Caco-2 (cell line): ENCODE measurements at places on chromosomes 11 and 22. TPM values are rescaled to one million over a fixed set of nuclear protein-coding genes. Genes with fewer than 3 reads are reported as not detected.

The MFNG gene
- 3.6 TPM in 2 replicates for total RNA-seq

- no peak overlapping the region for H3K27ac ChIP-seq
- peak; percentile 39 for DNase-seq
- H3K27me3 ChIP-seq = no peaks in the 10 kb centered on the region
- H3K4me1 ChIP-seq = peaks cover 33% of the 10 kb centered on the region
- no peak overlapping the region for H3K4me3 ChIP-seq
These were observed 23.9 kb downstream of the IL10RA start for GRCh38 chr11:118009864-118010737.

- H3K4me1 ChIP-seq = no peaks in the 10 kb centered on the region
- H3K27me3 ChIP-seq = no peaks in the 10 kb centered on the region
- H3K27ac ChIP-seq = no peak overlapping the region
- peaks cover 10% of the 10 kb centered on the region for H3K36me3 ChIP-seq
These were observed 82.1 kb downstream of the PPP6R3 start for GRCh38 chr11:68542617-68543016.

DNA sequence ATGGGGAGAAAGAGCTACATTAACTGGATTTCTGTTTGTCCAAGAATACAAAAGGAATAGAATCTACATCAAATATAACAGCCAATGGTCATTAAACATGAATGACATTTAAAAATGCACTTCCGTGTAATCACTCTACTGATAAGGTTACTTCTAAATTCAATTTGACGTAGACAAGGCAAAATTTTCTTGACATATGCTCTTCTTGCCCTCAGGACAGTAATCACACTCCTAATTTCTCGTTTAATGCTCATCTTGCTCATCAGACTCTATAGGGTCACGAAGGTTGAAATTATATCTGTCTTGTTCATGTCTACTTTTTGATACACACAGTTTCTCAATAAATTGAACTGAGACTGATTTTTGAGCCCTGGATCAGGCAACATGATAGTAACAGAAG lies 58.4 kb downstream of the NARS2 start:
- DNase-seq = no peak
- H3K27me3 ChIP-seq = no peaks in the 10 kb centered on the region
- no peaks in the 10 kb centered on the region for H3K4me1 ChIP-seq
- H3K4me3 ChIP-seq = no peak overlapping the region
- H3K27ac ChIP-seq = no peak overlapping the region
- no peaks in the 10 kb centered on the region for H3K36me3 ChIP-seq

GRCh38 chr11:12845739-12846358 lies 163.3 kb upstream of the RASSF10 start:
- no peaks in the 10 kb centered on the region for H3K27me3 ChIP-seq
- peak; percentile 90 for DNase-seq
- H3K27ac ChIP-seq = peak overlapping the region; percentile 93
- peaks cover 45% of the 10 kb centered on the region for H3K4me1 ChIP-seq
- H3K36me3 ChIP-seq = no peaks in the 10 kb centered on the region
- no peak overlapping the region for H3K4me3 ChIP-seq

DNA sequence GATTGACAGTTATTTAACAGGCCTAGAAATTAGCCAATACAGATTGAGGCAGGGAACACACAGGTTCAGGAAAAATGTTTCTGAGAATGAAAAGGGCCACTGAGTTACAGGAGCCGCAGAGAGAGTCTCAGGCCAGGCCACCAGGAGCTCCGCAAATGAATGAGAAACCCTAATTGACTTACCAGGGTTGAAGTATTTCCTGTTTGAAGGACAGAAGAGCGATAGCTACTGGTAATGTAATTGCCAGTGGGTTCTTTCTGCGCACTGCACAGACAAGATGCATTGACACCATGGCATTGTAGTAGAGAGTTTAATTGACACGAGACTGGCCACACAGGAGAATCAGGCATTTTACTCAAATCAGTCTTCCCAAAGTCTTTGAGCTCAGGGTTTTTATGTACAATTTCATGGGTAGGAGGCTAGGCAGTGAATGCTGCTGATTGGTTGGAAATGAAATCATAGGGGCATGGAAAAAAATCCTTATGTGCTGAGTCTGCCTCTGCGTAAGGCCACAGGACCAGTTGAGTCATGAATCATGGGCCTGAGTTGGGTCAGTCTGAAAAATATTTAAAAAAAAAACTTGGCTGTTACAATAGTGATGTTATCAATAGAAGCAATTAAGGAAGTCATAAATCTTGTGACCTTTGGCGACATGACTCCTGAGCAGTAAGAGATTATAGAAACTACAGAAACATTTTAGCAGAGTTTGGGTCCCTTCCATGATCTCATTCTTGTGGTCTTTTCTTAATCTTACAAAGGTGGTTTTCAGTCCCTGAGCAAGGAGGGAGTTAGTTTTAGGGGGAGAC lies 203.8 kb downstream of the CASP12 start:
- no peaks in the 10 kb centered on the region for H3K36me3 ChIP-seq
- peaks cover 16% of the 10 kb centered on the region for H3K4me1 ChIP-seq
- H3K27ac ChIP-seq = peak overlapping the region; percentile 8
- H3K4me3 ChIP-seq = no peak overlapping the region

The MS4A3 gene
- not detected in 2 replicates for total RNA-seq

GRCh38 chr11:125448136-125448535 lies 47.9 kb downstream of the FEZ1 start:
- no peak overlapping the region for H3K4me3 ChIP-seq
- H3K4me1 ChIP-seq = 0 out of 2 replicates have a peak, but pooled peaks cover 3% of the 10 kb centered on the region
- H3K27ac ChIP-seq = no peak overlapping the region
- H3K36me3 ChIP-seq = no peaks in the 10 kb centered on the region
- no peak for DNase-seq

The LMO2 gene
- total RNA-seq = 0.29 TPM in 1 of 2 replicates, not detected in the other

- DNase-seq = no peak
- H3K36me3 ChIP-seq = peaks cover 22% of the 10 kb centered on the region
- H3K27ac ChIP-seq = peak overlapping the region; percentile 55
- no peak overlapping the region for H3K4me3 ChIP-seq
- no peaks in the 10 kb centered on the region for H3K27me3 ChIP-seq
These were observed 5.0 kb downstream of the RPL3 start for GRCh38 chr22:39314251-39314971.

- H3K27me3 ChIP-seq = no peaks in the 10 kb centered on the region
- no peaks in the 10 kb centered on the region for H3K36me3 ChIP-seq
- DNase-seq = peak; percentile 63
- H3K4me1 ChIP-seq = peaks cover 19% of the 10 kb centered on the region
- no peak overlapping the region for H3K27ac ChIP-seq
These were observed 22.8 kb downstream of the CASP5 start for GRCh38 chr11:105000167-105000566.

- peaks cover 15% of the 10 kb centered on the region for H3K4me1 ChIP-seq
- H3K4me3 ChIP-seq = no peak overlapping the region
- DNase-seq = no peak
- no peak overlapping the region for H3K27ac ChIP-seq
- no peaks in the 10 kb centered on the region for H3K27me3 ChIP-seq
- H3K36me3 ChIP-seq = no peaks in the 10 kb centered on the region
These were observed 131.7 kb downstream of the GRIK4 start for GRCh38 chr11:120643284-120643683.

The TRMT2A gene
- 41.1 and 43.0 TPM in 2 replicates for total RNA-seq

DNA sequence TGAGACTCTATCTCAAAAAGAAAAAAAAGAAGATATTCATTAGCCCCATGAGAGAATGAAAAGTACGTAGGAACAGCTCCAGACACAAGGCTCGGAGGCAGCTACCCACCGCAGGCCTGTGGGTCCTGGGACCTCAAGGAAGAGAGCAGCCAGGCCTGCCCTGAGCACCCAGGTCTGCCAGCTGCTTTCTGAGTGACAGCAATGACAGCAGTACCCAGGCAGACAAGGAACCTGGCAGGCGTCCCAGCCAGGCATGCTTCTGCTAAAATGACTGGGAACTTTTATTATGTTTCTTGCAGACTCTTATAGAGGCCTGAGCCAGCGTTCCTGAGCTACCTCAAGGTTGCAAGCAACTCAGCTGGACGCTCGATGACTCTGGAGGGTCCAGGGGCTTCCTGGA lies 31.6 kb downstream of the CPT1A start:
- no peaks in the 10 kb centered on the region for H3K36me3 ChIP-seq
- no peak overlapping the region for H3K4me3 ChIP-seq
- no peak overlapping the region for H3K27ac ChIP-seq
- DNase-seq = no peak

- H3K4me3 ChIP-seq = no peak overlapping the region
- no peaks in the 10 kb centered on the region for H3K36me3 ChIP-seq
These were observed 306.4 kb downstream of the KIRREL3 start for GRCh38 chr11:126694065-126694625.

GRCh38 chr22:26689513-26690301 lies 32.3 kb downstream of the MIAT start:
- no peak for DNase-seq
- no peaks in the 10 kb centered on the region for H3K36me3 ChIP-seq
- no peaks in the 10 kb centered on the region for H3K4me1 ChIP-seq
- no peak overlapping the region for H3K27ac ChIP-seq
- no peaks in the 10 kb centered on the region for H3K27me3 ChIP-seq

- H3K36me3 ChIP-seq = no peaks in the 10 kb centered on the region
- H3K4me3 ChIP-seq = no peak overlapping the region
- H3K4me1 ChIP-seq = no peaks in the 10 kb centered on the region
These were observed 2.2 kb upstream of the OR52H1 start for GRCh38 chr11:5550440-5551095.

DNA sequence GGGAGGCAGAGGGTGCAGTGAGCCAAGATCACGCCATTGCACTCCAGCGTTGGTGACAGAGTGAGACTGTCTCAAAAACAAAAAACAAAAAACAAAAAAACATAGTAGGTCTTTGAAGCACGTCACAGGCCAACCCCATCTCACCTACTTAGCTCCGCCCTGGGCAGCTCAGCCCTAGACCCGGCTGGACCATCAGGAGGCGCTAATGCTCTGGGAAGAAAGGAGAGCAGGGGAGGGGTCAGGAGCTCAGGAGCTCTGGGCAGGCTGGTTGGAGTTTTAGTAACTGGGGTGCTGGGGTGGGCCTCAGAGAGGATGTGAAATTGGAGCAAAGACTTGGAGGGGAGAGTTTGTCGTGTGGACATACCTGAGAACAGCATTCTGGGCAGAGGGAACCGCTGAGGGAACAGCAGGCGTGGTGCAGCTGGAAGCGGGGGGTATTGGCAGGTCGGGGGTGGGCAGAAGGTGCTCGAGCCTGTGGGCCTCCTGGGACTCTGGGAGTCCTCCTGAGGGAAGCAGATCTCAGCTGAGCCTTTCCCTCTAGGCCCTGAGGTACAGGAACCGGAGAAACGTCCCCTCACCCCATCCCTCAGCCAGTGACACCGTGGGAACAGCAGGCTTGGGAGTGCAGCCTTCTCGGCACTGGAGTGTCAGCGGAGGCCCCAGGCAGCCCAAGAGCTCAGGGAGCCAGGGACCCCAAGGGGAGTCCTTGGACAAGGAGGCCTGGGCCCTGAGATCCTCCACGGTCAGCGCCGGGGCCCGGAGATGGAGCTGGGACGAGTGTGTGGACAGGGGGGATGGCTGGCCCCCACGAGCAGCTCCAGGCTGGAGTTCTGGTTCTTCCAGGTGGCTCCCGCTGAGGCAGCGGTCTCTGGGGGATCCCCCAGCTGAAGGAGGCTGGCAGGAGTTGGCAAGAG lies 2.2 kb upstream of the RPS6KA4 start:
- no peaks in the 10 kb centered on the region for H3K27me3 ChIP-seq
- no peak overlapping the region for H3K4me3 ChIP-seq
- H3K36me3 ChIP-seq = peaks cover 5% of the 10 kb centered on the region
- peak; percentile 77 for DNase-seq
- peaks cover 46% of the 10 kb centered on the region for H3K4me1 ChIP-seq

DNA sequence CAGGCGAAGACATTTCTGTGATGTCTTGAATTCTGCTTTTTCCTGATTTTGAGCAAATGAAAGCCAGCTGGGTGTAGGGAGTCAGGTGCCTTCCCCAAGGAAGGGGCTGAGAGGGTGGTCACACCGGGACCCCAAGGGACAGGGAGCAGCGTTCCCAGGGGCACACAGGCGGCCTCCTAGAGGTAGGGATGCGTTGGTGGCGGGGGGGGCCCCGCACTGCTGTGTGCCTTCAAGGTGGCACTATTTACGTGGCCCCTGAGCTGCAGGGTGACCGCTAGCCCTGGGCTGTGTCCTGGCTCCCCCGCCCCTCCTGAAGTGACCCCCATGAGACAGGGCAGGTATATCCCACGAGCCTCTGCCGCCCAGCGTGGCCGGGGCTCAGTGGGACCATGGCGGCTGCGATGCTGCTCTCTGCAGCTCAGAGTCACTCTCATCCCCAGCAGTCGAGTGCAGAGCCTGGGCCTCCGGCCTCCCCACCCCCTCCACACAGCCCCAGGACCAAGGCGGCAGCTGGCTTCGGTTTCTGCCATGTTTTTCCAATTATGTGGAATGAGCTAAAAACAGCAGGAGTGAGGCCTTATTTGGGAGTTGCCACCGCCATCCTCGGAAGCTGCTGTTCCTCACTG lies 60.9 kb downstream of the LRP5 start:
- H3K4me3 ChIP-seq = no peak overlapping the region
- DNase-seq = no peak
- peaks cover 27% of the 10 kb centered on the region for H3K4me1 ChIP-seq
- H3K36me3 ChIP-seq = peaks cover 6% of the 10 kb centered on the region
- H3K27me3 ChIP-seq = no peaks in the 10 kb centered on the region

DNA sequence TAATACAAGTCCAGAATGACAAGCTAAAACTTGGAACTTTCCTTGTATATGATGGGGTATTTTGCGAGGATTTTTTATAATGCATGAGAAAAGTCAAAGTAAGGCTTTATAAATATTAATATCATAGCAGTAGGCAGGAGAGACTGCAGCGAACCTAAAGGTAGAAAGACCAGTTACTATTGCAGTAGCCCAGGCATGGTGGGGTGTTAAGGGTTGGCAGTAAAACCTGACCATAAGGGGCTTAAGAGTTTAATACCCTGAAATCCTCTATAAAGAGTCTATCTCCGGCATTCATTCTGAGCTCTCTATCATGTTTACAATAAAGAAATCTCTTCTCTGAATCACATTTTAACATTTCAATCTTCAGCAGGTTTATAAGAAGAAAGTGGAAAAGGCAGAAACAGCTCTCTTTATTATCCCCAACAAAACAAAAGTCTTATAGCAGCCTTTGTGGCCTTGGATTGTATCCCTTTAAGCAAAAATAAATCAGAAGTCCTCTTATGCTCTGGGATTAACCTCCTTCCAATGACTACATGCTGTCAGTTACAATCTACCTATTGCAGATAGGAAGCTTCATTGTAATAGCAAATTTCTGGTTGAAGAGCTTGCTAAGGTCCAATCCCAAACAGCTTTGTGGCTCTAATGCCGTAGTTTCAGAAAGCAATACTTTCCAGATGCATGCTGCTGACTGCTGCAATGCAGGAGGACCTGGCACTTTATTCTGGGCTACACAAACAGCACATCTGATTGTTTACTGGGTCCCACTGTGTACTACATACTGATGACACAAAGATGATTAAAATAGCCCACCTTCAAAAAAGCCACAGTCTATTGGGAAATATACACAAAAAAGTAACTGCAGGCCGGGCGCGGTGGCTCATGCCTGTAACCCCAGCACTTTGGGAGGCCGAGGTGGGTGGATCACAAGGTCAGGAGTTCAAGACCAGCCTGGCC lies 45.8 kb downstream of the SIK3 start:
- no peak for DNase-seq
- H3K4me3 ChIP-seq = no peak overlapping the region

The PARVA gene
- 37.6 and 45.3 TPM in 2 replicates for total RNA-seq

- no peak overlapping the region for H3K4me3 ChIP-seq
- H3K27me3 ChIP-seq = no peaks in the 10 kb centered on the region
- H3K27ac ChIP-seq = no peak overlapping the region
- H3K4me1 ChIP-seq = peaks cover 28% of the 10 kb centered on the region
- peaks cover 1% of the 10 kb centered on the region; the same call in 1 of the 2 replicates for H3K36me3 ChIP-seq
These were observed 32.7 kb downstream of the ZNF143 start for GRCh38 chr11:9493492-9493891.
